ENCODE measurements at places on chromosomes 5 and 9.

DNA sequence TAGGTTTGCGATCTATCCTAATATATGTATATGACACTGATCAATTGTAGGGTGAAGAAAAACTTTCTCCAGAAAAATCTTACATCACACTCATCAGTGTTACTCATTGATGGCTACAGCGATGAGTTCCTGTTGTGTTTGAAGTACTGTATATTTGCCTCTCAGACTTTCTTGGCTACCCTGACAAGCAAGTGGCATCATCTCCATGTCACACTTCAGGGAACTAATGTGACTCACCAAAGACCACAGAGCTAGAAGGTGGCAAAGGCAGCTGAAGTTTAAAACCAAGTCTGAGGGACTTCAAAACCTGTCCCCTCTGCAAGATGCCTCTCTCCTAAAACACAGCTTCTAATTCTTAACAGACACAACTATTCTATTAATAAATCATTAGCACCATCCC, 451.4 kb downstream of the CTNND2 start:
- no peak for DNase-seq

- no peak for DNase-seq
These were observed 29.0 kb downstream of the FAT2 start for GRCh38 chr5:151562019-151562707.

DNA sequence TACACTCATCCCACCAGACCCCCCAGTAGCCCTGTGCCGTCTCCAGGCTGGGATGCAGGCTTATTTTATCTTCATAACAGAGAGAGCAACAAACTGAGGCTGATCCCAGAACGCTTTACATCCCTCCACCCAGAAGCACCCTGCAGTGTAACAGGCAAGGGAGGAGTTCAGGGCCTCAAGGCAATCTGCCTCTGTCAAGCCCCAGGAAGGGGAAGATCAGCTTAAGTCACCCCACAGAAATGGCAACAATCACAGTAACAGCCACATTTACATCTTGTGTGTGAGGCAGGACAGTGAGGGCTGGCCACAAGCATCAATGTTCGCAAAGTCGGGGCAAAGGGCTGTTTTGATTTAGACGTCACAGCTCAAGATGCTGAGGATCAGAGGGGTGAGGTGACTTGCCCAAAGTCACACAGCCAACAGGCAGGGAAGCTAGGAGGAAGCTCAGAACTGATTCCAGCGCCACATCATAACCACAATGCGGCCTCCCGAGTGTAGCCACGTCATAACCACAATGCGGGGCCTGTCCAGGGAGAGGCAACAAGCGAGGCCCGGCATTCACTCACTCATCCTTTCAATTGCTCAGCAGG, 14.4 kb downstream of the STK10 start:
- DNase-seq, result no peak

- no peak for DNase-seq
These were observed 100.1 kb upstream of the DHFR start for GRCh38 chr5:80754900-80755299.

GRCh38 chr5:73701566-73701965, 75.6 kb downstream of the ARHGEF28 start:
- DNase-seq, result no peak

GRCh38 chr9:129781981-129782380, 21.0 kb upstream of the TOR1B start:
- no peak for DNase-seq

GRCh38 chr9:134056483-134057306, 11.1 kb downstream of the BRD3 start:
- no peak for DNase-seq

DNA sequence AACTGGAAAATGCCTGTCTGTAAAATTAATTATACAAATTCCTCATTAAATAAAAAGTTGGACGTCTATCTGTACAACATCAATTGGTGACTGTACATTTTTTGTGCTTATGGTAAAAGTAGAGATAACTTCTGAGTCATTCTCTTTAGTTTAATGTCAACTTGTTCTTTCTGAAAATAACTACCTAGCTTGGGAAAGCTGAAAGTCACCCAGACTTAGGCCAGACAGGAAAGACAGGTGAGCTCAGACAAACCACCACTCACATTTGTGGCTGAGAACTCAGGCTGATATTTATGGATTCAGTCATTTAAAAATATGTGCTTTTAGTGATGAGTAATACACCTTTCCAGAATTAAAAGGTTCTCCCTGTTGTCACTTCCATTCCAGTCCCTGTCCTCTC, 31.9 kb upstream of the ENTREP1 start:
- DNase-seq, result no peak

GRCh38 chr9:95074632-95075031, 242.9 kb downstream of the FANCC start:
- DNase-seq, result no peak

- DNase-seq, result no peak
These were observed at the start of gene F2R for GRCh38 chr5:76715736-76716455. TSS of gene F2R (plus strand) at chr5:76716126. CDS start at chr5:76716308, 182 bp downstream.

GRCh38 chr5:111582993-111583601, 70.8 kb upstream of the STARD4 start:
- no peak for DNase-seq

DNA sequence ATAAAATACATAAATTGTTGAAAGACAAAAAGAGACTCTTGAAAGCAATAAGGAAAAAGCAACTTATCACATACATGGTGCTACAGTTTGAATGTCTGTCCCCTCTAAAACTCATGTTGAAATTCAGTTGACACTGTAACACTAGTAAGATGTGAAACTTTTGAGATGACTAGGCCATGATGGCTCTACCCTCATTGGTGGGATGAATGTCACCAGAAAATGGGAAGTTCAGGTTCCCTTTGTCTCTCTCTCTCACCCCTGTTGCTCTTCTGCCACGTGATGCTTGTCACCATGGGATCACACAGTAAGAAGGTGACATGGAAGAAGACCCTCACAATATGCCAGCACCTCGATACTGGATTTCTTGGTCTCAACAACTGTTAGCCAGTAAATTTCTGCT, 50.3 kb upstream of the SPTLC1 start:
- no peak for DNase-seq

DNA sequence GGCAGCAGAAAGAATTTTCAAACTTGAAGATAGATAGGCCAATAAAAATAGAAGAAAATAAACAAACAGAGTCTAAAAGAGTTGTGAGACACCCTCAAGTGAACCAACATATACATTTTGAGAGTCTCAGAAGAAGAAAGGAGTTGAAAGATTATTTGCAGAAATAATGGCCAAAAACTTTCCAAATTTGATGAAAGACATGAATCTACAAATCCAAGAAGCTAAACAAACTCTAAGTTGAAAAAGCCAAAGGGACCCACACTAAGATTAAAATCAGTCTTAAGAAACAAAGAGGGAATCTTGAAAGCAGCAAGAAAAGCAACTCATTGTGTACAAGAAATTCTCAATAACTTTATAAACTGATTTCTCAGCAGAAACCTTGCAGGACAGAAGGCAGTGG, 137.0 kb downstream of the SAXO1 start:
- no peak for DNase-seq

GRCh38 chr9:118367383-118367782, 663.2 kb downstream of the TLR4 start:
- DNase-seq, result no peak

DNA sequence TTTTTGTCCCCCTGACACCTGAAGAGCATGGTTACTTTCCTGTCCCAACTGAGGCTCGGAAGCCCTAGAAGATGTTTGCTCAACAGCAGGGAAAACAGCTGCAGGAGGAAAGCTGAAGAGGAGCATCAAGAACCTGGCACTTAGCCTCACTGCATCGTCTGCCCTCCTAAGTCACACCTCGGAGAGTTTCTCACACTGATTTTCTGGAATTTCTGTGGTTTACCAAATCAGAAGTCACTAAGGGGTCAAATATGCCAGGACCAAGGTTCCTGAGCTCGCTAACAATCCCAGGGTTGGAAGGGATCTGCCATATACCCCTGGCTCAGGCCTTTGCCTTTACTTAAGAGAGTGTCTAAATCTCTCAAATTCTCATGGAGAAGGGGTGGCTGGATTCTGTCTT, 5.3 kb downstream of the IL12B start:
- no peak for DNase-seq

- DNase-seq, result no peak
These were observed 135.1 kb downstream of the KIF4B start for GRCh38 chr5:155148694-155149093.

- no peak for DNase-seq
These were observed 144.7 kb downstream of the COL23A1 start for GRCh38 chr5:178445534-178445933.

DNA sequence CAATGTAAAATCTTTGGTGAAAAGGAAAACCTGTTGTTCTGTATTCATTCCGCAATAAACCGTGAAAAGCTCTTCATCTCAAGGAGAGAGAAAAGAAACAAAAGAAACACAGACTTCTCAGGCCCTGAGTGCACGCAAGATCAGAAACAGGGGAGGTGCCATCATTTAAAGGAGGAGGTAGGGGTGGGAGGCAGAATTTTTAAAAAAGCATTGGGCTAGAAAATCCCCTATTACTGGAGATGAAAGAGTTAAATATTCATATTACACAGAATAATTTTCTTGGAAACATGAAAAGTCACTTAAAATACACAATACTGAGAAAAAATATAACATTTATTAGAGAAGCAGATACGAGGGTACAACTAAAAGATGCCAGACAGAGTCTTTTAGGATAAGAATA, 56.3 kb downstream of the USP20 start:
- no peak for DNase-seq

GRCh38 chr5:139636975-139637408, 11.2 kb upstream of the CXXC5 start:
- DNase-seq, result no peak

Measured in stimulated activated CD4-positive, alpha-beta T cell treated with anti-CD3 and anti-CD28 coated beads, Interleukin-1b, Interleukin-23, amount 100 ng/mL, for 1 hour (primary cell).